PC-9 (cell line): ENCODE measurements at places on chromosomes 16 and 17. TPM values are rescaled to one million over a fixed set of nuclear protein-coding genes. Genes with fewer than 3 reads are reported as not detected.

The KRT40 gene
- not detected in 2 replicates for total RNA-seq

- DNase-seq = no peak
Measured at GRCh38 chr16:47999595-47999994, 156.2 kb downstream of the ABCC12 start.

DNA sequence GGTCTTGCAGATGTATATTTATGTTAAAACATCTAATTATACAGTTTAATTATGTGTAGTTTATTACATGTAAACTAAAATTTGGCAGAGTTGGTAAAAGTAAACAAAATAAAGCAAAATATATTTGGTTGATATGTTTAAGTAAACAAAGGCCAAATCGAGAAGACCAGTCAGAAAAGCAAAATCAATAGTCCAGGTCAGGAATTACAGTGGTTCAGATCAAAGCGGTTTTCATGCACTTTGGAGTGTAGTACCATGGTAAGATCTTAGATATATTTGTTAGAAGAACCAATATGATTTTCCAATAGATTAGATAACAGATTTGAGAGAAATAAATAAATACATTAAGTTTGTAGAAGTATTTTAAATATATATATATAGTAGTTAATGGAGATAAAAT is 1421.6 kb upstream of the CDH8 start:
- no peak for DNase-seq

DNA sequence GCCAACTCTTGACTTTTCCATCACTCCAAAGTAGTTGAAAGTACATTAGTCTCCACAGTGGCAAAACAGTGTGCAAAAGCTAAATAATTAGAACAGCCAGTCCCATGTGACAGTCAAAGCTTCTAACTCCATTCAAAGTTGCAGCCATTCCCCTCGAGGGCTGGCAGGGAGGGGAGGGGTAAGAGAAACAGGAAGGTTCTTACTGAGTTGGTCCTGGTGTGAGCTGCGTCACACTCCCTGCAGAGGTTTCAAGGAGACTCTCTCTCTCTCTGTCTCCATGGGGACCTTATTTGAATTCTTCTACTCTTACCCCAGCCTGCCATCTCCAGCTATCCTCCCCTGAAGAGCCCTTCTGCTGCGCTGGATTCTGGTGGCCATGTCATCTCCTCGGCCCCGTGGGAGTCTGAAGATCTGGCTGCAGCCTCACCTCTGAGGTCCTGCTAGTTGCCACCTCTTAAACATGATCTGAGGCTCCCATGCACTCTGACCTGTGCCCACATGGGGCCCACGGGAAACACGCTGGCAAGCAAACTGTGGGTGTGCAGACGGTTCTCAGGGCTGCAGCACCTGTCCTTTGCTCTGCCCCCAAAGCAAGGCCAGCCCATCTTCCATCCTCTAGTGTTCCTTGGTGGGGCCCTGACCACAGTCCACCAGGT is 23.3 kb upstream of the STH start:
- no peak for DNase-seq

DNA sequence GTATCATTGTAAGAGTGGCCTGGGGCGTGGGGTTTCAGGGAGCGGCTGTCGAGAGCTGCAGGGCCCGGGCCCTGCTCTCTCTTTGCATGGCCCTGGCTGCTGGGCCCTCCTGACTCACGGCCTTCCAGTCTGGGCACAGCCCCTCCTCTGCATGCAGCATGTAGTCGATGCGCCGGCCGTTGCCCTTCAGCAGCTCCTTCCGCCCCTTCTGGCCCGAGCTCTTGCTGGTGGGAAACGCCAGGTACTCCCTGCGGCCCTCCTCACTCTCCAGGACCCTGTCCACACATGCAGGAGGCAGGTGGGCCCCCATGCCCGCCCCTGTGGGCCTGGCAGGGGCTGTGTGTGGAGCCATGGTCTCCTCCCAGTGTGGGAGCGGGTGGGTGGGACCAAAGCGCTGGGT is 50.7 kb downstream of the PRMT7 start:
- DNase-seq = no peak

GRCh38 chr17:74181341-74181740 is 22.1 kb upstream of the RPL38 start:
- no peak for DNase-seq
